Heart right ventricle (tissue), 16 donors: ENCODE measurements at places on chromosomes 6 and 20.

DNA sequence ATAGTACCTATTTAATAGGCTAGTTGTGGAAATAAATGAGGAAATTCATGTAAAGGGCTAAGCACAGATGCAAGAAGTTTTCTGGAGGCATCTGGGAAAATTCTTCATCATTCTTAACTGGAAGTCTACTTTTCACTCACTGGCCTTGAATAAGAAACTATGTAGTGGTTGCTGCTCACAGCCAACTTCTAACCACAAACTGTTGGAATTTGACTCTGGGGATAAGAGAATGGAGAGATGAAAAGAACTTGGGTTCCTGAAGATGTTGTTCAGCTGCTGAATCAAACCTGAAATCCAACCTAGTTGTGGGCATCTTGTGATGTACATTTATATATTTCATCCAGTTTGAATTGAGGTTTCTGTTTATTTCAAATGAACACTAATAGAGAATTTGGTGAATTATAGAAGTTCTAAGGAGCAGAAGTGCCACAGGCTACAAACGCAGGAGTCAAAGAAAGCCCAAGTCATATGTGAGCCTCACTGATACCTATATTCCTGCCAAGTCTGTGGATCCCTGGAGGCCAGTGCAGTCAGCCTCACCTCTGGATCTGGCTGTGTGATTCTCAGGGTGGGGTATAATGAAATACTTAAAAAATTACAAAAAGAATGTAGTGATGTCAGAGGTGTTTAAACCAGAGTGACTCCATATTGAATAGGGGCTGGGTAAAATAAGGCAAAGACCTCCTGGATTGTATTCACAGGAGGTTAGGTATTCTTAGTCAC lies 18.7 kb upstream of the MEI4 start:
- DNase-seq: no peak
- no peak overlapping the region for H3K4me3 ChIP-seq
- no peaks in the 10 kb centered on the region for H3K4me1 ChIP-seq
- no peaks in the 10 kb centered on the region for H3K27me3 ChIP-seq
- no peak overlapping the region for H3K27ac ChIP-seq

DNA sequence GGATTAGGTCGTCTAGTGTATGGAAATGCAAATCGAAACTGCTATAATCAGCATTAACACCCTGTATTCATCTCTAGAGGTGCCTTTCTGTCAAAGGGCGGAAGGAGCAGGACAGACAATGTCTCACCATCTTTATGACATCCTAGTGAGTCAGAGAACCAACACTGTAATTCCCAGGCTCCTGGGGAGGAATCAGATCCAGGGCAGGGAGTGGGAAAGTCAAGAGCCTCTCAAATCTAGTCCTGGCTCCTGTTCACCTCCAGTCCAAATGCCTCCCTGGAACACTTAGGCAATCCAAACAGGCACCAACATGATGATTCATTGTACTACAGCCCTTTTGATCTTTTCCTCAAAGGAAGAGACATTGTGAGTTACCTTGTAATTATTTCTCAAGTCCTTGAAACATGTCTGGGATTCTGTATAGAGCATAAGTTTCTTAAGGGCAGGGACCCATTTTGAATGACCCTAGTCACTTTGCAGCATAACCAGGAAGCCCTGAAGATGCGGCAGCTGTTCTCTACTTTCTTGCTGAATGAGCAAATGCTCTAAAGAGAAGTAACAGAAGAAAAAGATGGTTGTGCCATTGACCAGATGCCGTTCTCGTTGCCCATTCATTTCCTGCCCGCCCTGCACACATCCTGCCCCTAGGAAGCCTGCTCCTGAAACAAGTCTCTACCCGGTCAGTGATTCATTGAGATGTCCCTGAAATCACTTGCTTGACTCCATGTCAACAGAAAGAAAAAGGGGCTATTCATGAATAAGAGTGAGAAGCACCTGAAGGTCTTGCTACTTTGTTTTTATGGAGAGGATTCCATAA lies 112.8 kb upstream of the JARID2 start:
- H3K27ac ChIP-seq: no peak overlapping the region
- H3K4me3 ChIP-seq: no peak overlapping the region
- DNase-seq: no peak
- no peaks in the 10 kb centered on the region for H3K27me3 ChIP-seq
- H3K4me1 ChIP-seq: no peaks in the 10 kb centered on the region
- H3K36me3 ChIP-seq: no peaks in the 10 kb centered on the region

DNA sequence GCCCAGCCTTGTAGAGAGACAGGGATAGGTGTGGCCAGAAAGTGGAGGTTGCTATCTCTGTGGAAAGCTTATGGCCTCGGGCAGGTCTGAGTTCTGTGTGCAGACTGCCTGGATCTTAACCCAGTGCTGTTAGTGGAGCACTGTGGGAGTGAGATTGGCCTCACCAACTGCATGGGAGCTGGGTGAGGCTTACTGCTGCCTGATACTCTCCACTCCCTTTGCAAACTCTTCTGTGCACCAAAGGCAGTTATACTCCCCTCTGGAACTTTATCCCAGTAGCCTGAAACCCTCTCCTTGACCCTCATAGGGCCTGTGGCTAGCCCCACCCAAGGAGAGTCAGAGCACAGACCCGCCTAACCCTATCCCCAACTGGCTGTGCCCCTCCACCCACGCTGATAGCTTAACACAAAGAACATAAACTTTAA lies 41.4 kb upstream of the PKIB start:
- H3K4me3 ChIP-seq: no peak overlapping the region
- DNase-seq: no peak
- no peaks in the 10 kb centered on the region for H3K27me3 ChIP-seq
- H3K4me1 ChIP-seq: no peaks in the 10 kb centered on the region
- H3K36me3 ChIP-seq: no peaks in the 10 kb centered on the region
- no peak overlapping the region for H3K27ac ChIP-seq

DNA sequence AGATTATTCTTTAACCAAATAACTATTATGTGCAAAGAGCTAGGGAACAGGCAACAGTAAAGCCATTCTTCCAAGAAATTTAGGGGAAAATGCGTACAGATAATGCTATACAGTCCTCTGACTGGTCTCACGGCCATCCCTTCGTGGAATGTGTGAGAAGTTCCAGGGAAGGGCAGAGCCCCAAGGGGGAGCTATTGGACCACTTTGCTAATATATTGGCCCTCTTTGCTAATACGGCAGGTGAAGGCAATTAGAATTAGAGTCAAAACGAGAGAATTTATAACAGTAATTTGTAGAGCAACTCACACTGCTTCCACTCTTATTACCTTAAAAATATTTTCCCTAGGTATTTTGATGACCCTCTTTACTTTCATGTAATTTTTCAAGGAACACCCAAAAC lies 140.4 kb downstream of the IMPG1 start:
- peaks cover 3% of the 10 kb centered on the region for H3K27me3 ChIP-seq
- H3K27ac ChIP-seq: no peak overlapping the region
- no peak overlapping the region for H3K4me3 ChIP-seq
- H3K36me3 ChIP-seq: no peaks in the 10 kb centered on the region
- peaks cover 5% of the 10 kb centered on the region for H3K4me1 ChIP-seq
- DNase-seq: no peak

GRCh38 chr6:127907960-127908640 lies 7.2 kb upstream of the THEMIS start:
- DNase-seq: no peak
- no peak overlapping the region for H3K27ac ChIP-seq
- H3K4me3 ChIP-seq: no peak overlapping the region
- no peaks in the 10 kb centered on the region for H3K4me1 ChIP-seq
- no peaks in the 10 kb centered on the region for H3K27me3 ChIP-seq
